Naive thymus-derived CD8-positive, alpha-beta T cell (primary cell): ENCODE measurements at places on chromosomes 5 and 9.
A peak's percentile ranks its signal among the peaks of the same experiment; 100 is the strongest.

DNA sequence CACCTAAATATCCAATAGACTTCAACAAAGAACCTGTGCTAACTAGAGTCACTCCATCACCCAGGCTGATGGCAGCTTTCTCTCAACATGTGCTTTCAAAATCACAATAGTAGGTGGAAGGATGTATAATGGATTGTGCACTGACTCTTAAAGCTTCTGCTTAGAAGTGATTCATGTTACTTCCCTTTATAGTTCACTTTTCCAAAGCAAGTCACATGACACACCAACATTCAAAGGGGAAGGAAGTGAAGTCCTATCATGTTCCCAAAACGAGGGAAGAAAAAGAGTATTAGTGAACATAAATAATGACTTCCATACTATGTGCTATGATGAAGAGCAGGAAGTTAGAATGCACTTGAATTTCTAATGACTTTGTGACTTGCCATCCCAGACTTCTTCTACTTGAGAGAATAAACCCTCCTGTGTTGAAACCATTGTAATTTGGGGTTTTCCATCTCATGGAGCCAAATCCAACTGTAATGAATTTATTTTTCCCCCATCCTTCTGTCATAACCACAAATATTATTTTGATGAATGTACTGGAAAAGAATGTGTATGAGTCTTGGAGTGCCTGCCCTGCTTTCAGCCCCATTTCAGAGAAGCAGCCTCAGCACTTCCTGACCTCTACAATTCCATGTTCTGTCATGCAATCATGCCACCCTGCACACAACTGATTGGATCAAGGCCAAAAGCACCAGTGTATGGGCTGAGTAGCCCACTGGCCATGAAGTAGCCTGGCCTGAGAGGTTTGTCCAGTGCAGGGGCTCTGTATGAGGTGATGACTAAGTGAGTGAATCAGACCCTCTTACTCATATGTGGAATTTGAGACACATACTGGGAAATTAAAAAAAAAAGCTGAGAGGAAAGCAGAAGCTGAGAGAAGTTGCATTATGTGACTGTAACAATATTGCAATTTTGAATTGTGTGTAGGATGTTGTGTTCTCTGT is 525.9 kb upstream of the CLINT1 start:
- H3K4me3 ChIP-seq: no peak overlapping the region
- no peak for DNase-seq
- H3K36me3 ChIP-seq: peaks cover 4% of the 10 kb centered on the region
- no peak overlapping the region for H3K27ac ChIP-seq

DNA sequence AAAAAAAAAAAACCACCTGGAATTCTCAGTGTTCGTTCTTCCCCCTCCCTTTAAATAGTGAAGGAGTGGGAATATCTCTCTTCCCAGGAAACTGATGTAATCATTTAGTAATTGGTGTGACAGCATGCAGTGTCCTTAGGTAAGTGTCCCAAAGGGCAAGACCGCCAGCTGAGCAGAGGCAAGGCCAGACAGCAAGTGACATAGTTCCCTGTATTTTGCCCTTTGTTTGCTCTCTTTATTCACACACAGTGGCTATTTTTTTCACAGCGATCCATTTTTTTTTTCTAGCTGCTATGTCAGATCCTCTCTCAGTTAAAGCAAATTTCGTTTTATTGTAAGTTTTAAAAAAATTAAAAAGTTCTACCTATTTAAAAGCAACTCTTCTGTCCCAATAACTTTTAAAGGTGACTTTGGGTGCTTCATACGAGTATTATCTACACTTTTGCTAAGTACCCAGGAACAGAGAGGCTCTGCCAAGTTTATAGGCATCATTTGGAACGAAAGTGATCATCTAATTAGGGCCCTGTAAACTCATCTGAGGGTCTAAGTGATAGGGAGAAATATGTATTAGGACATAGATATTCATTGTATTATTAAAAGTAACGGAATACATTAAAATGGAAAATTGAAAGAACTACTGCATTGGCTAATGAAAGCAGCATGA is 98.2 kb upstream of the ALDH1A1 start:
- H3K36me3 ChIP-seq: no peaks in the 10 kb centered on the region
- no peak overlapping the region for H3K4me3 ChIP-seq
- no peak for DNase-seq
- no peak overlapping the region for H3K27ac ChIP-seq
- H3K27me3 ChIP-seq: peaks cover 3% of the 10 kb centered on the region

DNA sequence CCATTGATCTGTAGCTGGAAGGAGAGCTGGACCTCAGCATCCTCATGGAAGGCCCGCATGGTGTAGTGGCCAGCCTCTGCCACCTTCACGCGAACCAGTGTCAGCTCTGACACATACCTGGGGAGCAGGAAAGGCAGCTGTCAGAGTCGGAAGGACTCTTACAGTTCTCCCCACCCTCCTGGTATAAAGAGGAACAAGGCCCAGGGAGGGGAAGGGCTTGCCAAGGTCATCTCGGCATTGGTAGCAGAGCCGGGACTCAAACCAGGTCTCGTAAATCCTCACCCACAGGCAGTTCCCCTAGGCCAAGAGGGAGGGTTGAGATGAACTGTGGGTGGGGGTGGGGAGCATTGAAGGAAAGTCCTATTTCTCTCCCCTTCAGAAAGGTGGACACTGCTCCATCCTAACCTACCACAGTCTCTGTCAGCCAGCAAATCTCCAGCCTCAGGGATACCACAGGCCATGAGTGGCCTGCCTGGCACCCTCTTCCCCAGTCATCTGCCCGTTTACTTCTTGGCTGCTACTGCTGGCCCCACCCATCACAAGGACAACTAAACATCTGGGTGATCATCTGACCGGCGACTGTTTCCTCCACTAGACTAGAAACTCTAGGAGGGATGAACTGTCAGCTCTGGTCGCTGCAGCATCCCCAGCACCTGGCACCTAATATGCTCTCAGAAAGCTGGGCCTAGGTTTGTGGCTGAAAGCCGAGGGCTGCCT is 23.5 kb downstream of the PDGFRB start:
- DNase-seq: no peak
- H3K36me3 ChIP-seq: no peaks in the 10 kb centered on the region
- no peak overlapping the region for H3K27ac ChIP-seq
- H3K4me3 ChIP-seq: no peak overlapping the region
- H3K4me1 ChIP-seq: peaks cover 4% of the 10 kb centered on the region
- no peaks in the 10 kb centered on the region for H3K27me3 ChIP-seq

DNA sequence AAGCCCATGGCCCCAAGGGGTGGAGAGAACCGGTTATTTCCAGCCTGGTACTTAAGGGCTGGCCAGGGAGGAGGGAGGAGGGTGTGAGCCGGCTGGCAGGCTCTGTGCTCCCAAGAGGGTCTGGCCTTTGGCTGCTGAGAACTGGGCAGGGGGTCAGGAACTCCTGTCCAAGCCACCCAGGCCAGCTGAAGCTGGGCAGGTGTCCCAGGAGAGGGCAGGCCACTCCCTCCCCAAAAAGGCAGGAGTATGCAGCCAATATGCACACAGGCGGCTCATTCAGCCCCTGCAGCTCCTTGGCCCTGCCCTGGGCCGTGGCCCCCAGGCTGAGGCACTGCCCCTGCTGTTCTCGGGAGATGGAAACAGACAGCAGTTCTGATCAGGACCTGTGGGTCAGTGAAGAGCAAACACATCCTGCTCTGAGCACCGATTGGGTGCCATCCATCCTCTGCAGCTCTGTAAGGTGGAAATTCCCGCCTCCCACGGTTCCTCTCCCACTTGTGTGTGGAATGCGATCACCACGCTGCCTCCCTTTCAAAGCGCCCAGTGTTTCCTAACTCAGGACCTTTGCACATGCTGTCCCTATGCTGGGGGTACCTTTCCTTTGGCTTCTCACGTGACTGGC is 17.1 kb upstream of the KIF12 start:
- H3K4me1 ChIP-seq: no peaks in the 10 kb centered on the region
- no peak overlapping the region for H3K27ac ChIP-seq
- H3K4me3 ChIP-seq: no peak overlapping the region
- peaks cover 38% of the 10 kb centered on the region for H3K27me3 ChIP-seq

GRCh38 chr5:149618581-149619248 is 37.4 kb downstream of the ARHGEF37 start:
- peak overlapping the region; percentile 40 for H3K27ac ChIP-seq
- no peak for DNase-seq
- no peaks in the 10 kb centered on the region for H3K27me3 ChIP-seq
- no peaks in the 10 kb centered on the region for H3K36me3 ChIP-seq

DNA sequence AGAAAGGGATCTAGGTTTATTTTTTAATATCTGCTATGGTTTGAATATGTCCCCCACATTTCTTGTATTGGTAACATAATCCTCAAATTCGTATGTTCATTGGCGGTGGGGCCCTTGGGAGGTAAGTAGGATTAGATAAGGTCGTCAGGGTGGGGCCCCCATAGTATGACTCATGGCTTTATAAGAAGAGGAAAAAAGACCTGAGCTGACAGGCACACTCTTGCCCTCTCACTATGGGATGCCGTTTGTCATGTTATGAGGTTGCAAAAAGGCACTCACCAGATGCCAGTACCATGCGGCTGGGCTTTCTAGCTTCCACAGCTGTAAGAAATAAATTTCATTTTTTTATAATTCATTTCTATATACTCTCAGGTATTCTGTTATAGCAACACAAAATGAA is 67.3 kb upstream of the SGCD start:
- H3K4me1 ChIP-seq: no peaks in the 10 kb centered on the region
- H3K36me3 ChIP-seq: no peaks in the 10 kb centered on the region
- DNase-seq: no peak
- H3K27ac ChIP-seq: no peak overlapping the region
- no peak overlapping the region for H3K4me3 ChIP-seq

- no peak for DNase-seq
- H3K27ac ChIP-seq: no peak overlapping the region
- peaks cover 9% of the 10 kb centered on the region for H3K4me1 ChIP-seq
- no peaks in the 10 kb centered on the region for H3K27me3 ChIP-seq
- H3K4me3 ChIP-seq: no peak overlapping the region
Observed at GRCh38 chr5:175590471-175590881, 67.4 kb upstream of the HRH2 start.

GRCh38 chr5:123116757-123117156 is 27.7 kb downstream of the PRDM6 start:
- H3K36me3 ChIP-seq: no peaks in the 10 kb centered on the region
- no peaks in the 10 kb centered on the region for H3K4me1 ChIP-seq
- H3K27ac ChIP-seq: no peak overlapping the region
- H3K4me3 ChIP-seq: no peak overlapping the region
- peaks cover 61% of the 10 kb centered on the region for H3K27me3 ChIP-seq

DNA sequence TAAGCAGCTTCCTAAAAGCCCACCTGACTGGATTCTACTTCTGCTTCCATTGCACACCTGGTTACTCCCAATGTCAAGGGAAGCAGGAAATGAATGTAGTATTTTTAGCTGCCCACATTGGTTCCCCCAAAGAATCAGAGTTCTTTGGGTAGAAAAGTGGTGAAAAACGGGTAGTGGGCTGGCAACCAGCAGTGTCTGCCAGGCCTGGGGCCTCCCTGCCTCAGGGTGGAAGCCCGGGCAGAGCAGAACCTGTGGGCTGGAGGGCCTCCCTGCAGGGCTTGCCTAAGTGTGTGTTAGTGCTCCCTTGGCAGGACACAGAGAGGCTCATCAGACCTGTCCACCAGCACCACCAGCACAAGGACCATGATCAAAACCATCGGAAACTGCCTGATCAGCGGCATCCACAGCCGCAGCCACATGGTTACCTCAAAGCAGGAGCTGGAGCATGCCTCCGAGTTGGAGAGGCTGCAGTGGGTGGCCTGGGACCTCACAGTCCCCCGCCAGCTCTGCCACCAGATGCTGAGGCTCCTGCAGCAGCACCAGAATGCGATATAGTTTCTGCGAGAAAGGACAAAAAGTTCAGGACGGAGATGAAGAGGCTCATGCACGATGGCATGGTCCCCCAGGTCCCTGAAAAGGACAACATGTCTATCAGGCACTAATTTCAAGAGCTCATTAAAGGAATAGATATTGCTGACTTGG is 72.2 kb downstream of the PTPDC1 start:
- no peak overlapping the region for H3K27ac ChIP-seq
- H3K4me1 ChIP-seq: peaks cover 28% of the 10 kb centered on the region
- H3K4me3 ChIP-seq: no peak overlapping the region
- no peak for DNase-seq
- no peaks in the 10 kb centered on the region for H3K27me3 ChIP-seq

GRCh38 chr5:66859526-66859925 is 263.3 kb downstream of the MAST4 start:
- no peak overlapping the region for H3K27ac ChIP-seq
- no peaks in the 10 kb centered on the region for H3K36me3 ChIP-seq
- peaks cover 35% of the 10 kb centered on the region for H3K27me3 ChIP-seq
- no peak overlapping the region for H3K4me3 ChIP-seq
- no peaks in the 10 kb centered on the region for H3K4me1 ChIP-seq
- no peak for DNase-seq

DNA sequence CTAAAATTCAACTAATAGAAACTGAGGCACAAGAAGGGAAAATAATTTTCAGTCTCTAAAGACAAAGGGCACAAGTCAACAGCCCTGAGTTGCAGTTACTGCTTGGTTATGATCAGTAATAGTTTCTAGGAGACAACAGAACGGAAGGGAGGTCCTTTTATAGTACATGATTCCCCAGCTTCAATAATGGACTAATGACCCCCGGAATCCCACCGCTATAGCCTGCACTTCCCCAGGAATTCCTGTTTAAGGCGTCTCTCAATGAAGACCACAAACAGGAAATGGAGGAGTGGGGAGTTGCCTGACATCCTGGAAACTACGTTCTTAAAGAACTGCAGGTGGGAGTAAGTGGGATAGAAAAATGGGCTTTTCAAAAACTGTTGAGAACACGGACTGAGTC is 60.6 kb downstream of the DIAPH1 start:
- peak overlapping the region; percentile 76 for H3K27ac ChIP-seq
- peaks cover 18% of the 10 kb centered on the region for H3K4me1 ChIP-seq
- no peak overlapping the region for H3K4me3 ChIP-seq
- DNase-seq: no peak

DNA sequence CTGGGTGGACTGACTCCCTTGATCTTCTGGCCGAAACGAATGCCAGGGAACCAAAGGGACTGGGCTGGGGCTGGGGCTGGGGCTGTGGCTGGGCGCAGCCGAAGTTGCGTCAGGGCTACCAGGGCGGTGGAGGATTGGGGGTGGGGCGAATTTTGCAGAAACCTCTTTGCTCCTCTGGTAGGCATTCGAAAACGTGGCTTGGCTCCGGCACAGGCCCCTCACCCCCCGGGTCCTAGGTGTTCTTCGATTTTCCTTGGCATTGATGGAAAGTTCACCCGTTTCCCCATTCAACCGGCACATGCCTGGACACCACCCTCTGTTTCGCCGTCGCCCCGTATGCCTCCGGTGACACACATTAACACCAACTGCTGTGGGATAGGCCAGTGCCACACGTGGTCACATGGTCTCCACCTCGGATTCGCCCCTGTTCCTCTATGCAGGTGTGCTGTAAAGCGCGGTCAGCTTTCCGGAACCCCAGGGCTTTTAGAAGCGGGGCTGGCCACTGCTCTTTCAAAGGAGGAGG is 477.1 kb downstream of the SPATA31A7 start:
- H3K27ac ChIP-seq: no peak overlapping the region
- H3K36me3 ChIP-seq: peaks cover 25% of the 10 kb centered on the region
- H3K4me3 ChIP-seq: no peak overlapping the region
- peaks cover 2% of the 10 kb centered on the region for H3K4me1 ChIP-seq

DNA sequence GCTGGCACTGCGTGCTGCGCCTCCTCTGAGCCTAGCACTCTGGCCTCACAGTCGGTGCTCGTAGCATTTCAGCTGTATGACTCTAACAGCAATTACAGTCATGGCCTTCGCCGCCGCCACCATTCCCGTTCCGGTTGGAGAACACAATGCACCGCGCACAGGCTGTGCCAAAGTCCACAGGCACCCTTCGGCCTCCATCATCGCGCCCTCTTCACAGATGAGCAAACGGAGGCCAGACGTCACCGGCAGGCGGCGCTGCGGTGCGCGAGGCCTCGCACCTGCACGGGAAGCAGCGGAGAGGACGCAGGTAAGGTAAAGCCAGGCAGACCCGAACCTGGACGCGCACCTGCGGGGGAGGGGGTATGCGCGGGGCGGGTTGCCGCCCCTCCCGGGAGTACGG is 128.9 kb downstream of the BARX1 start:
- peaks cover 9% of the 10 kb centered on the region for H3K4me1 ChIP-seq
- no peak for DNase-seq
- peaks cover 31% of the 10 kb centered on the region for H3K27me3 ChIP-seq
- no peak overlapping the region for H3K4me3 ChIP-seq
- H3K36me3 ChIP-seq: no peaks in the 10 kb centered on the region
- H3K27ac ChIP-seq: no peak overlapping the region
